ENCODE measurements at places on chromosomes 5 and 9. TPM values are rescaled to one million over a fixed set of nuclear protein-coding genes. Genes with fewer than 3 reads are reported as not detected.

The POU5F2 gene
- 0.20 TPM for total RNA-seq

The AHRR gene
- 1.6 TPM for total RNA-seq

DNA sequence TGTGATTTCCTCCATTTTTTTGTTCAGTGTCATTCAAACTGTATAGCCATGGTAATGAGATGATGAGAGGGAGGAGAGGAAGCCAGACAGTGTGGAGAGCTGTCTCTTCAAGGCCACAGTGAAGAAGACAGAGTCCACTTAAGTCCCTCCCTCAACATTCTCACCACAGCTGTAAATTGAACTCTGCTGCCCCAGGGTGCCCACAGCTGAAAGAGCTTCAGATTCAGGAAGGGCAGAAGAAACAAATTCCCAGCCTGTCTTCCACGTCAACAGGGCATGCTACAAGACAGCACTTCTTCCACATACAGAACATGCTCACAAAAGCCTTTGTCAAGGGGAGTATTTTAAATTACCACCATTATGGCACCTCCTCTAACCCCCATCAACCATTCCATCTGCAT lies 100.4 kb downstream of the KLHL3 start:
- DNase-seq = no peak
- H3K36me3 ChIP-seq = no peaks in the 10 kb centered on the region
- no peak overlapping the region for H3K27ac ChIP-seq

DNA sequence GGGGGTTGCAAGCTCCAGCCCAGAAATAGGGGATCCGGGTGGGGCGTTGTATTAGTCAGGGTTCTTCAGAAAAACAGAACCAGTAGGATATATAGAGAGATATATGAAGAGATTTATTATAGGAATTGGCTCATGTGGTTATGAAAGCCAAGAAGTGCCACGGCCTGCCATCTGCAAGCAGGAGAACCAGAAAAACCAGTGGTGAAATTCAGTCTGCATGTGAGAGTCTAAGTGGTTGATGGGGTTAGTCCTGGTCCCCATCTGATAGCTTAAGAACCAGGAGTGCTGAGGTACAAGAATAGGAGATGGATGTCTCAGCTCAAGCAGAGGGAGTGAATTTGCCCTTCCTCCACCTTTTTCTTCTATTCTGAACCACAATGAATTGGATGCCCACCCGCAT lies 123.4 kb upstream of the APC start:
- DNase-seq = no peak
- peaks cover 16% of the 10 kb centered on the region for H3K27me3 ChIP-seq
- H3K4me3 ChIP-seq = no peak overlapping the region
- no peaks in the 10 kb centered on the region for H3K36me3 ChIP-seq
- no peaks in the 10 kb centered on the region for H3K4me1 ChIP-seq

GRCh38 chr9:31394015-31394473 lies 990.4 kb upstream of the ACO1 start:
- no peaks in the 10 kb centered on the region for H3K36me3 ChIP-seq
- H3K4me1 ChIP-seq = no peaks in the 10 kb centered on the region
- no peak overlapping the region for H3K4me3 ChIP-seq
- no peak for DNase-seq
- H3K27me3 ChIP-seq = no peaks in the 10 kb centered on the region

- H3K4me1 ChIP-seq = peaks cover 60% of the 10 kb centered on the region
- no peak for DNase-seq
- H3K36me3 ChIP-seq = no peaks in the 10 kb centered on the region
- H3K27ac ChIP-seq = no peak overlapping the region
Measured at GRCh38 chr5:1292139-1292538, 2.7 kb downstream of the TERT start.

DNA sequence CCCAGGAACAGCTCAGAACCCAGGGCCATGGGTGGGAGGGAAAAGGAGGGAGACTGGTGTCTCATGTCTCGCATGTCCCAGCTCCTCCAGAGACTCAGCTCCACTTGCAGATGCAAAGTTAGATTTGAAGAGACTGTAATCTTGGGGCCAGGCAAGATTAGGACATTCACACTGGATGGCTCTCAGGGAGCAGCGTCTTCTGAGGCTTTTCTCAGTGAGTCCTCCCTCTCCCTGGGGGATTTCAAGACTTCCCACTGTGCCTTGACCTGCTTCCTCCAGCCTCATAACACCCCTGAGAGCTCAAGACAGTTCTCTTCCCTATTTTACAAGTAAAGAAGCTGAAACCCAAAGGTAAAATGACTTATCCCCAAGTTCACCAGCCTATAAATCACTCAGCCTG lies 10.5 kb upstream of the TCOF1 start:
- no peaks in the 10 kb centered on the region for H3K4me1 ChIP-seq
- no peak for DNase-seq
- peaks cover 19% of the 10 kb centered on the region for H3K27me3 ChIP-seq

GRCh38 chr5:9479990-9480389 lies 65.9 kb downstream of the SEMA5A start:
- no peak overlapping the region for H3K27ac ChIP-seq
- no peaks in the 10 kb centered on the region for H3K27me3 ChIP-seq
- H3K4me1 ChIP-seq = no peaks in the 10 kb centered on the region
- H3K4me3 ChIP-seq = no peak overlapping the region

- no peak overlapping the region for H3K27ac ChIP-seq
- no peak for DNase-seq
- H3K4me1 ChIP-seq = no peaks in the 10 kb centered on the region
Measured at GRCh38 chr5:158920736-158921135, 179.0 kb downstream of the EBF1 start.

GRCh38 chr5:144206141-144206540 lies 35.5 kb downstream of the KCTD16 start:
- H3K27ac ChIP-seq = no peak overlapping the region
- no peaks in the 10 kb centered on the region for H3K27me3 ChIP-seq
- peaks cover 4% of the 10 kb centered on the region for H3K4me1 ChIP-seq
- no peaks in the 10 kb centered on the region for H3K36me3 ChIP-seq
- no peak for DNase-seq

Measured in K562 (cell line).